ENCODE measurements at places on chromosomes 16 and 17.

DNA sequence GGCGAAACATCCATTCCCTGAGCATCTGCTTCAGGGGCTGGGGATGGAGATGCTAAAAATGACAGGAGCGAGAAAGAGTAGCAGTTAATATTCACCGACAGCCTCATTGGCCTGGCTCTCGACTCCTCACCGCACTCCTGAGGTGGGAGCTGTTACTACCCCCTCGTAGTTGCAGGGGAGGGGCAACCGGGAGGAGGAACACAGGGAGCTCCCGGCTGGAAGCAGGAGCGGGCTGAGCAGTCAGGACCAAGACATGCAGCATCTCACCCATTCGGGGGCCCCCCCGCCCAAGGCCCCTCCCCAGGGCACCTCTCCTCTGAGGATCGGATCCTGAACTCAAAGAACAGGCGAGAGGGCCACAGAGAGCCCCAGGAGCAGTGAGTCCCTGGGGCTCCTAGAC, 4.5 kb upstream of the ACSF3 start:
- no peak for DNase-seq

- DNase-seq, result no peak
These were observed 4.5 kb upstream of the CMTM4 start for GRCh38 chr16:66701026-66701425.

- no peak for DNase-seq
These were observed 4.0 kb upstream of the ZFHX3 start for GRCh38 chr16:73051961-73052360.

- peak; percentile 26 for DNase-seq
These were observed 516 bp downstream of the CPNE2 start for GRCh38 chr16:57092786-57093411.

- no peak for DNase-seq
These were observed 51.3 kb upstream of the ADORA2B start for GRCh38 chr17:15893658-15894024.

- no peak for DNase-seq
These were observed 7.3 kb downstream of the C16orf89 start for GRCh38 chr16:5058476-5058875.

DNA sequence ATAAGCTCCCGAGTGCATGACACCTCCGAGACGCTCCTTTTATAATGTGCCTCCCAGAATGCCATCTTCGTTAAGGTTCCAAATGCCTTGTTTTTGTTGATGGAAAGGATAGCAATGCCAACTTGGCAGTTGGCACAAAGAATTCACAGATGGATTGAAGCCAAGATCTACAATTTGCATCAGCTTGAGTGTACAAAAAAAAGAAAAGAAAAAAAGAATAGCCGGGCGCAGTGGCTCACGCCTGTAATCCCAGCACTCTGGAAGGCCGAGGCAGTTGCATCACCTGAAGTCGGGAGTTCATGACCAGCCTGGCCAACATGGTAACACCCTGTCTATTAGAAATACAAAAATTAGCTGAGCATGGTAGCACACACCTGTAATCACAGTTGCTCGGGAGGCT, 7.6 kb downstream of the TBC1D16 start:
- DNase-seq, result no peak

DNA sequence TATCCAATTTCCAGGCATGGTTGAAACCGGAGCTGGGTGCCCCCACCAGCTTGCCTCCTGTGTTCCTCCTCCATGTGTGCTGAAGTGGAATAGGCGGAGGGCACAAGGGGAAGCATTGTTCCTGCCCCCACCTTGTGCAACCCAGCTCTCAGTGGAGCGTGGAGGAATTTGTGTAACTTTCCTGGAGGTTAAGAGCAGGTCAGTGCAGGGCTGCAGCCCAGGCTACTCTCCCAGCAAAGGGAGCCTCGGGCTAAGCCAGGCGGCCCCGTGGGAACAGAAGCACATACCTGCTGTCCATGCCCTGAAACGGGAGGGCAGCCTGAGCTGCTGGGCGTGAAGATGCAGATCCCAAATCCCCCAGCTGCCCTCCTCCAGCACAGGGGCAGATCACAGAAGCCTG, 158.8 kb upstream of the LHX1 start:
- no peak for DNase-seq

DNA sequence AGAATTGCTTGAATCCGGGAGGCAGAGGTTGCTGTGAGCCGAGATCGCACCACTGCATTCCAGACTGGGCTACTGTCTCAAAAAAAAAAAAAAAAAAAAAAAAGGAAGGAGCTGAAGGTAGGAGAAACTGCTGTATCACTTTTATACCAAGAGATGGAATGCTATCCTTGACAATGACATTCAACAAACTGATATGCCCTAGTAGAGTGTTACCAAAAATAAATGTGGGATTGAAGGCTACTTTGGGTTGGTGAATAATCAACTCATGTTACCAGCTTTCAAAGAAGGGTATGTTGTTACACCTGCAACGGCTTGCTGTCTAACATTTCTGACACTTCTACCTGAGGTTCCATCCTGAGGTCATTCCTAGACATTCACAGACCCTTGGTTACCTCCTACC, 84.9 kb downstream of the TEX14 start:
- no peak for DNase-seq

DNA sequence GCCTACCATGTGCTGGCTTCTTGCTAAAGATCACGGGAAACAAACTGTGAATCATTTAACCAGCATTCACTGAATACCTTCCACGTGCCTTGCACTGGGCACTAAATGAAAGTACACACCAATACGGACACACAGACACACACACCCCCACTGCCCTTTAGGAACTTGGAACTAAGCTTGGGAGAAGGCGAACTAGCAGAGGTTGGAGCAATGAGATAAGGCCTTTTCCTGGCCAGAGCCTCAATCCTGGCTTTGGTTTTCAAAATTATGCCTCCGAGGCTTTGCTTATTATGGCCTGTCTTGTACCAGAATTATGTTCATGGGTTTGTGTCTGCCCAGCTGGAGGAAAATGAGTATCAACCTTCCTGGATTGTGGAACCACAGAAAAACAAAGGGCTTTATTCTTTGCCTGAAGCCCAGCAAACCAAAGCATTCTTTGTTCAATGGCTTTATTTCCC, 32.3 kb downstream of the CPPED1 start:
- no peak for DNase-seq

GRCh38 chr16:4556112-4556511, at the start of gene C16orf96:
TSS of gene C16orf96 (plus strand) at chr16:4556340. CDS start at chr16:4556490, 150 bp downstream.
- no peak for DNase-seq

GRCh38 chr16:70730031-70730430, 44.2 kb upstream of the MTSS2 start:
- DNase-seq, result no peak

- no peak for DNase-seq
These were observed 1.8 kb downstream of the TNS4 start for GRCh38 chr17:40499551-40500189.

GRCh38 chr17:49404361-49404760, 10.3 kb downstream of the PHB1 start:
- peak; percentile 55 for DNase-seq

DNA sequence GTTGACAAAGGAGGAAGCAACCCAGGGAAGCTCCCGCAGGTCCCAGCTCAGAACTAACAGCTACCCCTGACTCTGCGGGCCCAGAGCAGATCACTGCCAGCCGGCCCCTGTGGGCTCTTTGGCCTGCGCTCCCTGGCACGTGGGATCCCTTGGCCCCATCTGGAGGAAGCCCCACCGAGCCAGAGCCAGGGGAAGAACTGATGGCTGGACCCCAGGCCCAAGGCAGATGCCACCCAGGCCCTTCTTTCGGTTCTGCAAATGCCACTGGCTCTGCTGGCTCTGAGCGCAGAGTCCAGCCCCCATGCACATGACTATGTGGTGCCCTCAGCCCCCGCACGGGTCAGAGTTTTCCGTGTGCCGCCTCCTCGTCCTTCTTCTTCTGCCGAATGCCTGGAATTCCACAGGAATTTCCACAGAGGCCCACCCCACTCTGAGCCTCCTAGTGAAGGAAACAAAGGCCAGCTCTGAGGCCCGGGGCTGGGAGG, 35.8 kb upstream of the SNN start:
- DNase-seq, result no peak

DNA sequence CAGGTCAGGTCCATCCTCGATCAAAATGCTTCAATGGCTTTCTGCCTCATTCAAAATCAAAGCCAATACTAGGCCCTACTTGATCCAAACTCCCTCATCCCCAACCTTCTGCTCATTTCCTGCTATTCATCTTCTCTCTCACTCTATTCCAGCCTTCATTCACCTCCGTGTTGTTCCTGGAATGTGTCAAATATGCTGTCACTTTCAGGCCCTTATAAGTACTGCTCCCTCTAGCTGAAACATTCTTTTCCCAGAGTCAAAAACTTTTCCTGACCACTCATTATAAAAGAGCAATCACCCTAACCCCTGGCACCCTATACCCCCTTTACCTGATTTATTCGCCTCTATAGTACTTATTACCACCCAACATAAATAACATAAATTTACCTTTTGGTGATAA, 303.7 kb upstream of the PMFBP1 start:
- no peak for DNase-seq

All from CD8-positive, alpha-beta memory T cell (primary cell).